ENCODE measurements at places on chromosomes 2 and 18.

- DNase-seq, result no peak
Measured at GRCh38 chr2:112646102-112646719, 472 bp downstream of the SLC20A1 start.

- no peak for DNase-seq
Measured at GRCh38 chr2:136151021-136151971, 33.3 kb upstream of the CXCR4 start.

- DNase-seq, result no peak
Measured at GRCh38 chr18:73549236-73549635, 598.4 kb downstream of the FBXO15 start.

- DNase-seq, result no peak
Measured at GRCh38 chr2:218821605-218822211, 9.9 kb downstream of the PRKAG3 start.

- DNase-seq, result no peak
Measured at GRCh38 chr2:54657664-54658083, 65.8 kb upstream of the EML6 start.

DNA sequence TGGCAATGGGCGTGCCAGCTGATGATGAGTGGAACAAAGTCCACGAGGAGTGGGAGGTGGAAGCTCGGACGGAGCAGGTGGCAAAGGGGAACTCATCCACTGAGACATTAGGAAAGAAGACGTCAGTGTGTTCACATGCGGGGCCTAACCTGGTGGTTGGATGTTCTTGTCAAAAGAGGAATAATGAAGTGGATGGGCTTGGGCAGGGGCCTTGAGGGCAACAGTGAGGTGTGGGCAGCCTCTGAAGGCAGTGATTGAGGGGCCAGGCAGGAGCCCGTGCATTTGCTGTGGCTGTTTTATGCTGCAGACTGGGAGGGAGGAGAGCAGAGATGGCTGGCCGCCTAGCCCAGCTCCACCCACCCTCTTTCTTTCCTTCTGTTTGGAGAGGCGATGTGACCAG lies 74.5 kb downstream of the LRRC30 start:
- no peak for DNase-seq
